A549 treated with ZK216348 at 1 μM for 4 hours (cell line): ENCODE measurements at places on chromosomes 1 and 21. TPM values are rescaled to one million over a fixed set of nuclear protein-coding genes. Genes with fewer than 3 reads are reported as not detected.

SH2D1B gene
- 0.08 to 0.18 TPM (median 0.09 TPM) in 5 replicates for total RNA-seq

BTBD8 gene
- total RNA-seq, result 0.25 to 1.1 TPM (median 1.0 TPM) in 5 replicates

EXTL1 gene
- total RNA-seq, result 0.05 TPM in 1 of 5 replicates, not detected in the others

SPAG17 gene
- not detected in 5 replicates for total RNA-seq

POMGNT1 gene
- total RNA-seq, result 33.2 to 47.2 TPM (median 44.9 TPM) in 5 replicates

FAM110D gene
- 0.05 to 0.06 TPM in 2 of 5 replicates, not detected in the others for total RNA-seq

PROX1 gene
- 0.06 to 0.21 TPM (median 0.16 TPM) in 4 of 5 replicates, not detected in the other for total RNA-seq

CD34 gene
- total RNA-seq, result not detected in 5 replicates

LHX4 gene
- total RNA-seq, result 0.27 to 0.39 TPM (median 0.34 TPM) in 5 replicates

IFI44L gene
- total RNA-seq, result 0.02 to 0.05 TPM in 2 of 5 replicates, not detected in the others

DLGAP3 gene
- total RNA-seq, result 0.09 to 0.27 TPM (median 0.26 TPM) in 5 replicates

CHD1L gene
- 31.4 to 39.6 TPM (median 32.2 TPM) in 5 replicates for total RNA-seq

INPP5B gene
- 4.0 to 5.0 TPM (median 4.2 TPM) in 5 replicates for total RNA-seq

DHRS3 gene
- 44.3 to 62.2 TPM (median 56.5 TPM) in 5 replicates for total RNA-seq

PTPN7 gene
- total RNA-seq, result 0.05 to 0.26 TPM in 2 of 5 replicates, not detected in the others

HRNR gene
- not detected in 5 replicates for total RNA-seq

FNDC5 gene
- 0.23 to 1.1 TPM (median 0.39 TPM) in 5 replicates for total RNA-seq

CNKSR1 gene
- 0.13 to 0.58 TPM (median 0.39 TPM) in 5 replicates for total RNA-seq

OR2T33 gene
- not detected in 5 replicates for total RNA-seq

CYP4A22 gene
- total RNA-seq, result not detected in 5 replicates

APCS gene
- total RNA-seq, result not detected in 5 replicates

PIGR gene
- total RNA-seq, result not detected in 5 replicates

GJA9 gene
- not detected in 5 replicates for total RNA-seq

RGS8 gene
- not detected in 5 replicates for total RNA-seq

FAM177B gene
- not detected in 5 replicates for total RNA-seq

CR1L gene
- 0.41 TPM in 1 of 5 replicates, not detected in the others for total RNA-seq

C1orf116 gene
- 3.6 to 7.4 TPM (median 5.8 TPM) in 5 replicates for total RNA-seq

PADI2 gene
- total RNA-seq, result 1.1 to 1.3 TPM (median 1.1 TPM) in 5 replicates

LINGO4 gene
- not detected in 5 replicates for total RNA-seq

OPRD1 gene
- total RNA-seq, result 0.02 to 0.08 TPM (median 0.03 TPM) in 5 replicates

MPL gene
- 0.46 to 0.63 TPM in 2 of 5 replicates, not detected in the others for total RNA-seq

ARID1A gene
- 28.0 to 39.7 TPM (median 36.1 TPM) in 5 replicates for total RNA-seq

PDE4B gene
- total RNA-seq, result 8.6 to 12.6 TPM (median 10.4 TPM) in 5 replicates

MAP3K21 gene
- 6.1 to 11.8 TPM (median 9.9 TPM) in 5 replicates for total RNA-seq

ADAMTS4 gene
- total RNA-seq, result 0.02 TPM in 1 of 5 replicates, not detected in the others

EVA1B gene
- 6.7 to 27.6 TPM (median 24.8 TPM) in 5 replicates for total RNA-seq

SAMD13 gene
- total RNA-seq, result 0.19 to 1.1 TPM (median 0.53 TPM) in 5 replicates

OLFML3 gene
- total RNA-seq, result 2.4 to 3.7 TPM (median 3.6 TPM) in 5 replicates

ZMYND12 gene
- total RNA-seq, result 0.23 to 1.2 TPM (median 0.33 TPM) in 5 replicates

KDM5B gene
- total RNA-seq, result 13.2 to 19.7 TPM (median 16.2 TPM) in 5 replicates

ATP1A4 gene
- not detected in 5 replicates for total RNA-seq

UMODL1 gene
- not detected in 5 replicates for total RNA-seq
